Cerebellum (tissue), 4 donors: ENCODE measurements at places on chromosomes 6 and 20. TPM values are rescaled to one million over a fixed set of nuclear protein-coding genes. Genes with fewer than 3 reads are reported as not detected.
A peak's percentile ranks its signal among the peaks of the same experiment; 100 is the strongest.

Gene C20orf96
- total RNA-seq = 6.3 TPM

Gene SPATS1
- not detected for total RNA-seq

Gene ARMH2
- not detected for total RNA-seq

Gene PRDM13
- 4.7 TPM for total RNA-seq

Gene HTR1E
- total RNA-seq = 0.54 TPM

Gene NRSN1
- total RNA-seq = 26.8 TPM

Gene SIRPD
- total RNA-seq = not detected

Gene LBP
- 0.18 TPM for total RNA-seq

Gene LY6G6C
- total RNA-seq = not detected

Gene TOMM6
- total RNA-seq = 24.0 TPM

Gene CPXM1
- 19.9 TPM for total RNA-seq

Gene TMEM74B
- total RNA-seq = 6.4 TPM

Gene NNAT
- 629 TPM for total RNA-seq

Gene LY6G6F
- 0.36 TPM for total RNA-seq

Gene PAQR8
- total RNA-seq = 20.6 TPM

Gene TTBK1
- total RNA-seq = 13.2 TPM

Gene OVOL2
- total RNA-seq = not detected

Gene RRP36
- total RNA-seq = 34.5 TPM

DNA sequence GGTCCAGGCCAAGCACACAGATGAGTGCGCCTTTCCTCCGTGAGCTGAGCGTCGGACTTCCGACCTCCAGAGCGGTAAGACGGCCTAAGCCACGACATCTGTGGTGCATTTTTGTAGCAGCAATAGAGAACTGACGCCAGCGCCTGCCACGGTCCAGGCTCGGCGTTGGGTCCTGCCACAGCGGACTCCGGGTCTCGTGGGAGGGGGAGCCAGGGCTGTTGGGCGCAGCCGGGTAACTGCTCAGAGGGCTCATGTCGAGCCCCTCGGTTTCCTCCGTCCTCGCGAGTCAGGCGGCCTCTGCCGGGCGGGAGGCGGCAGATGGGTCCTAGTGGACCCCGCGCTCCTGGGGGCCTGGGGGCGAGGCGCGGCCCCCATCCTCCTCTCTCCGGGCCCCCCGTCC lies 216.1 kb downstream of the QKI start:
- DNase-seq = no peak

- no peak for DNase-seq
Measured at GRCh38 chr6:38391206-38391605, 248.5 kb downstream of the BTBD9 start.

DNA sequence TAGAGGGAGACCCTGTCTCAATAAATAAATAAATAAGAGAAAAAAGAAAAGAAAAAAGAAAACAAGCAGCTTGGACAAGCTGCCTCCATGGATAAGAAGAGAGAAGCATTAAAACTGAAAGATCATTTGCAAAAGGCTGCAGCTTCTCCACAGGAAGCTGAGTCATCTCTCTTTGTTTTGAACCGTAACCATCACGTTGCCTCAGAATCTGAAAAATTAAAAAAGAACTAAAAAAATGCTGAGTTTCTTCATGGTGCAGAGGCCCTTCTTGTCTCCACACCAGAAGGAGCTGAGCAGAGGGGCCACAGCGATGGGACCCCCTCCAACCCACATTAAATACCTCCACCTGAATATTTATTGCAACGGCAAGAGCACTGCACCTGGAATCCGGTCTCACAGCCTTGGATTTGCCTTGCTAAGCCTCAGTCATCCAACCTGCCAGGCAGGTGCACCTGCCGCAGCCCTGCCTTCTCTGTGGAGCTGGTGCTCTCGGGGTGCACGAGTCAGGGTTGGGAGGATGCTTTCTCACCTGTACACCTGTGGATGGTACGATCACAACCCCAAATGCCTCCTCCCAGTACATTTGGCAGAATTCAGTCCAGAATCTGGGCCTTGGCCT lies 28.1 kb downstream of the TOX2 start:
- no peak for DNase-seq

GRCh38 chr20:62508641-62509051 lies 32.9 kb upstream of the GATA5 start:
- DNase-seq = peak; percentile 66

- no peak for DNase-seq
Measured at GRCh38 chr6:12537389-12537788, 179.2 kb upstream of the PHACTR1 start.

DNA sequence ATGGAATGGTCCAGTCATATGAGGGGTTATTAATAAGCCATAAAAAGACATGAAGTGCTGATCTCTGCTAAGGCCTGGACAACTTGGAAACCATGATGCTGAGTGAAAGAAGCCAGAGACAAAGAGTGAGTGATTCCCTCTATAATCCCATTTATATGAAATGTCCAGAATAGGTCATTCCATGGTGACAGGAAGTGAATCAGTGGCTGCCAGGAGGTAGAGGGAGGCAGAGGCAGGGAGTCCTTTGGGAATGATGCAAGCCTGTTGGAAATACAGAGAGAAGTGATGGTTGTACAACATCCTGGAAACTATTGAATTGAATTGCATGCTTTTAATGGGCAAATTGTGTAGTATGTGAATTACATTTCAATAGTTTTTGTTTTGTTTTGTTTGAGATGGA lies 26.4 kb downstream of the ANKRD60 start:
- DNase-seq = no peak

- DNase-seq = no peak
Measured at GRCh38 chr20:49690899-49691620, 22.6 kb downstream of the B4GALT5 start.

GRCh38 chr6:39819676-39820075 lies 27.5 kb downstream of the DAAM2 start:
- no peak for DNase-seq

DNA sequence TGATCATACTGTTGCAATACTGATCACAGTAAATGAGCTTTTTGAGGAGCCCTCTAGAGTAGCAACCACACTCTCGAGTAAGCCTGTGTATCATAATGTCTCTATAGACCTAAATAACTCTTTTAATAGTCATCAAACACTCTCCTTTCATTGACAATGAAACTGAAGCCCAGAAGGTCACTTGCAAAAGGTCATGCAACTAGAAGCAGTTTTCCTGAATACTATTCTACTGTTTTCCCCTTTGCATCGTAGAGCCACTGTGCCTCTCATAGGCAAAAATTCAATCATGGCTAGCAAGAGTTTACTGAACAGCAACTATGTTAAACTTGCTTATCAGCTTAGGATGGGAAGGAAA lies 105.3 kb downstream of the HIVEP2 start:
- no peak for DNase-seq

- peak; percentile 57 for DNase-seq
Measured at GRCh38 chr20:44412402-44413144, 57.1 kb downstream of the HNF4A start.

- no peak for DNase-seq
Measured at GRCh38 chr6:93123585-93123984, 295.8 kb downstream of the EPHA7 start.

DNA sequence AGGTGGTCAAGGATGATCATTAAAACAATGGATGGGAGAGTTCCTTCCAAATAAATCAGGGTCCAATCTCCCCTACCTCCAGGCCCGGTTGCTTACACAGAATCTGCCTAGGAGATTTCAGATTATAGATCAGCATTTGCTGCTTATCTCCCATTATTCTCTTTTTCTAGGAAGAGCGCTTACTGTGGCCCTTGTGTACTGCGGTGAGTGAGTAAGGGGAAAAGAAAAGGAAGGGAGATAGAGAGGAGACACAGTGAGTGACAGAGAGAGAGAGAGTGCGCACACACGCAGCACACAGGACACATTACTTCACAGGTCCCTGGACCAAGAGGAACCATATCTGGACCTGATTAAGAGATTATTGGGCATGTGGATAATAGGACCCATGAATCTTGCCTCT lies 6.2 kb downstream of the LATS1 start:
- no peak for DNase-seq

- no peak for DNase-seq
Measured at GRCh38 chr6:152334555-152334954, 302.6 kb downstream of the SYNE1 start.

GRCh38 chr6:13741365-13741764 lies 29.7 kb upstream of the RANBP9 start:
- no peak for DNase-seq

DNA sequence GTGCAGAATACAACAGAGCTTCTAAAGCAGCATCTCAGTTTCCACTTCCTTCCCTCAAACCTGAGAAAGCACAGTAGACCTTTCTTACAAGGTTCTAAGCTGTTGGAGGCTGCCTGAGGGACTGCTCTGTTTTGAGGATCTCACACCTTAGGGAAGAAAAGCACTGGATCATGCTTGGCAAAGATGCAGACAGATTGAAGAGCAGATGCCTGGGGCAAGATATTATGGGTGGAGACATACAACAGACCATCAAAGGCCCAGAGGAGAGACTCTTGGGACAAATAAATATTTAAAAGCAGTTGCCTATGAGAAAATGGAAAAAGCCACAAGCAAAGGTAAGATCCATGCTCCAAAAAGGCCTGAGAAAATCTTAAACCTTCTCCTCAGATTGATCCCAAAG lies 6.2 kb downstream of the ZNF337 start:
- DNase-seq = no peak

GRCh38 chr20:33518071-33518470 lies 28.2 kb downstream of the CBFA2T2 start:
- DNase-seq = no peak

GRCh38 chr6:35362200-35362599 lies 19.8 kb downstream of the PPARD start:
- no peak for DNase-seq

DNA sequence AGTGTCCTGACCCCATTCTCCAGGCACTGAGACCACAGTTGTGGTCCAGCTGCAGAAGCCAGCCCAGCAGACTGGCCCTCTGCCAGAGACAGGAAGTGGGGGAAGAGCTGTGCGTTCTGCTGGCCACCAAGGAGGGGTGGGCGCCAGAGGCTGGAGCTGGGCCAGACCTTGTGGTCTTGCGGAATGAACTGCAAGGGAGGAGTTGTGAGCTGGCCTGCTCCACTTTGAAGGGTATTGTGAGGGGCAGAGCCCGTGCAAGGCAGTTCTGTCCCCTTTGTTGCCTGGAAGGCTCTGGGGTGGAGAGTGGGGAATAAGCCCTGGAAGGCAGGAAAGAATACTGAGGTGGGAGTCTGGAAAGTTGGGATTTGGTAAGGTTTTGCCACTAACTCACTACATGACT lies 3.6 kb upstream of the MDFI start:
- no peak for DNase-seq

- DNase-seq = no peak
Measured at GRCh38 chr6:154440422-154441043, 70.0 kb downstream of the CNKSR3 start.

- DNase-seq = no peak
Measured at GRCh38 chr6:57177545-57178265, 5.6 kb downstream of the BAG2 start.

DNA sequence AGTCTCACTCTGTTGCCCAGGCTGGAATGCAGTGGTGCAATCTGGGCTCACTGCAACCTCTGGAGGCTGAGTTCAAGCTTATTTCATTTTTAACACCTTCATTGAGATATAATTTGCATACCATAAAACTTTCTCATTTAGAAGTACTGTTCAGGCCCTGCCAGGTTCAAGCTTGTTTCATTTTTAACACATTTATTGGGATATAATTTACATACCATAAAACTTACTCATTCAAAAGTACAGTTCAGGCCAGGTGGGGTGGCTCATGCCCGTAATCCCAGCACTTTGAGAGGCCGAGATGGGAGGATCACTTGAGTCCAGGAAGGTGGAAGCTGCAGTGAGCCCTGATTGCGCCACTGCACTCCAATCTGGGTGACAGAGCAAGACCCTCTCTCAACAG lies 5.5 kb downstream of the OR2B6 start:
- no peak for DNase-seq

GRCh38 chr20:46255440-46256104 lies 52.7 kb downstream of the CDH22 start:
- DNase-seq = peak; percentile 96

DNA sequence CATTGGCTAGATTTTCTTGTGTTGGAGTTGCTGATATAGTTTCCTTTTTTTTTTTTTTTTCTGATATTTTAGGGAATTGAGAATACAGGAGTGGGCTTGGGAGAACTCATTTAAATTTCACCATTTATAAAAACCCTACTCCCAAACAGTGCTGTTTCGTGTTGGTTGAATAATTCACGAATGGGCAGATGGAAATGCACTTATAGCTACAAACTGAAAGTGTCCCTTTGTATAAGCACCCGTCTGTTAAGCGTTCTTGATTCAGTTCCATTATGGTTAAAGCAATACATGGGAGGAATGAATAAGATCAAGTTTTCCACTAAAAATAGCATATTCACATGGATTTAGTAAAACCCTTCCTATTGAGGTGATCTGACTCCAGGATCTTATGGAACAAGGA lies 122.2 kb upstream of the ARG1 start:
- DNase-seq = no peak

GRCh38 chr6:119764927-119765681 lies 415.5 kb upstream of the MAN1A1 start:
- no peak for DNase-seq

- DNase-seq = no peak
Measured at GRCh38 chr6:30834646-30835045, 49.7 kb upstream of the DDR1 start.

GRCh38 chr6:151240791-151241642 lies 1.2 kb downstream of the AKAP12 start:
- peak; percentile 78 for DNase-seq

DNA sequence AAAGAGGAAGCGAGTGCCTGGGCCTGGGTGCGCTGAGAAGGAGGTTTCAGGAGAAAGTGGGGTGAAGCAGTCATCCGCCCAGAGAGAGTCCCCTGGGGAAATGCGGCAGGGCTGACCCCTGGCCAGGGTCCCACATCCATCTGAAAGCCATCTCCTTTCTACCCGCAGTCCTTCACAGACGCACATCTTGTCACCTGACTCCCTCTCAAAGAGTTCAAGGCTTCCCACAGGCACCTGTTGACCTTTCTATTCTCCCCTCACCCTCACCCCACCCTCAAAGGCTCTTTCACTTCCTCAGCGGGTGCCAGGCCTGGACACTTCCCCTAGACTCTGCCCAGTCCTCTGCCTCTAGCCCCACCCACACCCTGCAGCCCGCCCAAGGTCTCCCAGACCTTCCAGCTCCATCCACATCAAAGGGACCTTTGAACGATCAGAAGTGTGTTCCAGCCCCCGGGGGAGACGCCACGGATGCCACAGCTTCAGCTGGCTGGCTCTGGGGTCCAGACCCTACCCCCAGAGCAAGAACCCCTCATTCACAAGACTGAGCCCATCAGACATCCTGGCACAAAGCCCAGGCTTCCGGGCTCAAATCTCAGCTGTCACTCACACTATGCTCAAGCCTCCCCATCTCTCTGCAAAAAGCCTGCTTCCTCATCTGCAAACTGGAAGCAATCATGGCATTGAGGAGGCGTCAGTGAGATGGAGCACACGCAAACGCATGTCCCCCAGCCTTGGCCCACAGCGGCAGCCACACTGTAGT lies 2.1 kb downstream of the CTSZ start:
- DNase-seq = peak; percentile 16

GRCh38 chr6:163963205-163964120 lies 548.9 kb downstream of the QKI start:
- DNase-seq = no peak
